ENCODE measurements at places on chromosomes 12 and 14.
A peak's percentile ranks its signal among the peaks of the same experiment; 100 is the strongest.

DNA sequence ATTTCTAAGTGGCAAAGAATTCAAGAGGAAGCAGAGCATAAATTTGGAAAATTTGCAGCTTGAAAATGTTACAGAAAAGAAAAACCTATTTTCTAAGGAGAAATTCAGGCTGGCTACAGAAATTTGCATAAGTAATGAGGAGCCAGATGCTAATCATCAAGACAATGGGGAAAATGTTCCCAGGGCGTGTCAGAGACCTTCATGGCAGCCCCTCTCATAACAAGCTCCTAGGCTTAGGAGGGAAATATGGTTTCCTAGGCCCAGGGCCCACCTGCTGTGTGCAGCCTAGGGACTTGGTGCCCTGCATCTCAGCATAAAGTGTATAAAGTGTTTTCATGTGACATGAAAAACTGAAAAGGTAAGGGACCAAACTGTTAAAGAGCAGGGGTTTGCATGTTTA, 1796.3 kb upstream of the FLRT2 start:
- no peak for DNase-seq

GRCh38 chr12:40344312-40344711, 119.5 kb downstream of the LRRK2 start:
- no peak for DNase-seq

GRCh38 chr12:11026118-11026517, 3.7 kb upstream of the TAS2R19 start:
- DNase-seq = no peak

DNA sequence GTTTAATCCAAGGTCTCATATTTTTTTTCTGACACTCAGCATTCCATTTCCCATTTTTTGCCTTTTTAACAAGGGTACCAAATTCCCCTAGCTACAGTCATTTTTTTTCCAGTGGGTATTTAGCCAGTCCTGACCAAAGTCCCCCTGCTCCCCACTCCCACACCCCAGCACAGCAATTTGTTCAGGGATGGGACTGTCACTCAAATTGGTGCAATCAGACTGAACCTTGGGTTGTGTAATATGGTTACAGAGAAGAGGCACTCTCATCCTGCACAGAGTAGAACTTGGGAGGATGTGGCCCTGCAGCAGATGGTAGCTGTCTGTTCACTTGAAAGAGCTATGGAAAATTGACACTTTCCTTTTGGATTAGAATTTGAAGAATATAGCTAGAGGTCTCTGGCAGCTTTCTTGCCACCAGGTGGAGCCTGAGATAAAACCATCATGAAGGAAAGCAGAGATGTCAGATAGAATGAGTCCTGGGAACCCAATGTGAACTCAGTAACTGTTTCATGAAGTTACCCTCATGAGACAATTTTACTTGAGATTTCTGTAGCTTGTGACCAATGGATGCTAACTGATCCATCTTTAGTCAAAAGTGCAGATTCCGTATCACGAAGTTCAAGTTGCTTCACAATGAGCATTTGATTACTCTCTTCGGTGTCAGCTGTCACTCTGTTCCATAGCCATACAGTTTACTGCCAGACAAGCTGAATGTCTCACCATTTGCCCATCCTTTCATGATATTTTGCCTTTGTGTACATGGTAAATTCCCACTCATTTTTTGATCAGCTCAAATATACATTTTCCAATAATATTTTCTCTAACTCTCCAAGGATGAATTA, 394.0 kb upstream of the SYT1 start:
- DNase-seq = no peak

- no peak for DNase-seq
These were observed 3.1 kb downstream of the CBLN3 start for GRCh38 chr14:24426150-24426911.

GRCh38 chr14:72607386-72608130, 286.3 kb downstream of the DPF3 start:
- DNase-seq = no peak

DNA sequence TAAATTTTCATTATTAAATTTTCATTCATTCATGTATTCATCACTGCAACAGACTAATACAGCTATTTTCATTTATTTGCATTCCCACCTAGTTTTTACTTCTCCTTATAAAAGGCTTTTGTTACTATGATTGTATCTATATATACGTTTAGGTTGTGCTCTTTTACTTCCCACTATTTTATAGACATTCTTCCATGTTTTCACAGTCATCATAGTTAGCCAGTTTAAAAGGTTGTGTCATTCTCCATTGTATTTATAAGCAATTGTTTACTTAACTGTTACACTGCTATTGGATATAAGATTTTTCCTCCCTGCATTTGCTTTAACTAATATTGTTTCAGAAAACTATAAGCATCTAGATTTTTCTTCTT, 12.0 kb downstream of the ABHD12B start:
- no peak for DNase-seq

DNA sequence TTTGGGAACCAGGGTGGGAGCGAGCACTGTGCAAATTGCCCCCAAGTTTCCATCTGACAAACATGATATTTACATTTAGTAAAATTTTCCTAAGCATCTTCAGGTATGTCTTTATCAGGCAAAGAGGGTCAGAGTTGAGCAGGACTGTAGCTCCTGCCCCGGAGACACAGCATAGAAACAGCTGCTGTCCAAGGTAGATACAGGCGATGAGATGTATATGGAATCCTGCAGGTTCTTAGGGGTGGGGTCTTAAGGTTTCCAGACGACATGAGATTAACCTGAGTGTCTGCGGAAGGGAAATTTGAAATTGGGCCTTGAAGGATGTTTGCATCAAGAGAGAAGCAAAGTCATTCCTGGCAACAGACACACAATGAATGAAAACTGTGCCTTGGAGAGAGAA, 998.8 kb downstream of the AACS start:
- no peak for DNase-seq

- no peak for DNase-seq
These were observed 866.0 kb upstream of the TMEM132C start for GRCh38 chr12:127401005-127401404.

- DNase-seq = no peak
These were observed 30.8 kb downstream of the TTC7B start for GRCh38 chr14:90785471-90785870.

DNA sequence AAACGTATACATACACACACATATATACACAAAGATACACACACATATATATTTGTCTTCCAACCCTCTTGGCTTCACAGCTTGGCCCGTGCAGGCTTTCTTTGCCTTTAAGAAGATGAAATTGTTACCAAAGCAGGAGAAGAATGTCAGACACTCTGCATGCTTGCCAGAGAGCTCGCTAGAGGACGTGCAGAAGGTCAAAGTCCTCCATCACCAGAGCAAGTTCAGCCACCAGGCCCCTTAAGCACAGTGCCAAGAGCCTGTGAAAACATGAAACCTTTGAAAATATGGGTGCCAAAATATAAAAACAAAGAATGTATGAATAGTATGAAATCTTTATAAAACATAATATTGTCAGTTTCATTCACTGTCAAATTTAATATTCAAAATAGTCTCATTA, 14.9 kb upstream of the MCRS1 start:
- DNase-seq = no peak

DNA sequence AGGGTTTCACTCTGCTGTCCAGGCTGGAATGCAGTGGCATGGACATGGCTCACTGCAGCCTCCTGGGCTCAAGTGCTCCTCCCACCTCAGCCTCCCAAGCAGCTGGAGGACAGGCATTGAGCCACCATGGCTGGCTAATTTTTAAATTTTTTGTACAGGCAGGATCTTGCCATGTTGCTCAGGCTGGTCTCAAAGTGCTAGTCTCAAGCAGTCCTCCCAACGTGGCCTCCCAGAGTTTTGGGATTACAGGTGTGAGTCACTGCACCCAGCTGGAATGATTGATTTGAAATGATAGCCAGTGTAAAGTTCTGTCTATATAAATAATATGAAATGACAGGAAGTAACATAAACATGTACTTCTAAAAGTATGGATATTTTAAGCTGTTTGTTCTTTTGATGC, 172.7 kb downstream of the FUT8 start:
- DNase-seq = no peak

- DNase-seq = no peak
These were observed 236.3 kb downstream of the GALC start for GRCh38 chr14:87756661-87757060.

DNA sequence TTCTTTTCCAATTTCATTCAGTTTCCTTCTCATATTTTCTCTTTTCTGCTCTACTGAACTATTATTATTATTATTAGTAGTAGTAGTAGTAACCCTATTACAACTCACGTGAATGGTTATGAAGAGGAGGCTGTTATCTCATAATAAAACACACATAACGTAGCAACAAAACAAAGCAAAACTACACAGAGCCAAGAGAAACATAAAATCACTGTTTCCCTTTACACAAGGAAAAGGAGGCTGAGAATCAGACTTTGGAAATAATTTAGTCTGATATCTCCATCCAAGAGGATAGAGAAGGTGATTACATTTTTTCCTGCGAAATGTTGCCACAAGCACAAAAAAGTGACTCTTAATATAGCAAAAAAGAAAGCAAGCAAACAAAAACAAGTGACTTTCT, 975.8 kb upstream of the FLRT2 start:
- DNase-seq = no peak

DNA sequence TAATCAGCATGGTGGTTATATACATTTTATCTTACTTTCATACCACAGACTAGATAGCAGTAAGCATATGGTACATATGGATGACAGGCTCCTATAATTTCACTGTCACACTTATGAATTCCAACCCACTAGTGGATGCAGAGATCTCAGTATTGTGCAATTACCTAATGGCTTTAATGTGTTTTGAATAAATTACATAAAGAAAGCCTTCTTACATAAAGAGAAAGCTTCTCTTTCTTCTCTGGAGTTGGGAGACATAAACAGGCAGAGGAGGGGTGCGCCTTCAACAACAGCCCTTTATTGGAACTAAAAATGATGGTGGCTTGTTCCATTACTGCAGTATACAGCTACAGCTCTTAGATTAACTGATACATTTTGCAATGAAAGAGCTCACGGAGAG, 52.6 kb downstream of the SAV1 start:
- no peak for DNase-seq

GRCh38 chr12:47396902-47397663, 308.7 kb downstream of the RPAP3 start:
- DNase-seq = no peak

- peak; percentile 56 for DNase-seq
These were observed 308.1 kb downstream of the RPAP3 start for GRCh38 chr12:47397664-47398281.

DNA sequence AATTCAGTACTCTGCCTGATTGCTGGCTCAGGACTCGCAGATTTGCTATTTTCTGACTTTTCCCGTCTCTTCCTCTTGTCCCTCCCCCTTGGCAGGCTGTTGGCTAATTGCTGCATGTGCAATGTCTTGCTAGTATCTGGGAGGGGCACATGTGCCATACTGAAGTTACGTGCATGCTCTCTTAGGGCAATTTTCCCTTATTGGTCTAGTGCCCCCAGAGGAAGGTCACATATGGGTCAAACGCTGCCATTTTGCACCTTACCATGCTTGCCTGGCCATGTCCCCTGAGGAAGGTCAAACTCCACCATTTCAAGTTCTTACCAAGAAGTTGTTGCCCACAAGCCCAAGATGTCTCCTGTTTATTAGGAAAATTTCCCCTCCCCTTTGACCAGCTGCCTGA, 13.9 kb upstream of the ERC1 start:
- no peak for DNase-seq

DNA sequence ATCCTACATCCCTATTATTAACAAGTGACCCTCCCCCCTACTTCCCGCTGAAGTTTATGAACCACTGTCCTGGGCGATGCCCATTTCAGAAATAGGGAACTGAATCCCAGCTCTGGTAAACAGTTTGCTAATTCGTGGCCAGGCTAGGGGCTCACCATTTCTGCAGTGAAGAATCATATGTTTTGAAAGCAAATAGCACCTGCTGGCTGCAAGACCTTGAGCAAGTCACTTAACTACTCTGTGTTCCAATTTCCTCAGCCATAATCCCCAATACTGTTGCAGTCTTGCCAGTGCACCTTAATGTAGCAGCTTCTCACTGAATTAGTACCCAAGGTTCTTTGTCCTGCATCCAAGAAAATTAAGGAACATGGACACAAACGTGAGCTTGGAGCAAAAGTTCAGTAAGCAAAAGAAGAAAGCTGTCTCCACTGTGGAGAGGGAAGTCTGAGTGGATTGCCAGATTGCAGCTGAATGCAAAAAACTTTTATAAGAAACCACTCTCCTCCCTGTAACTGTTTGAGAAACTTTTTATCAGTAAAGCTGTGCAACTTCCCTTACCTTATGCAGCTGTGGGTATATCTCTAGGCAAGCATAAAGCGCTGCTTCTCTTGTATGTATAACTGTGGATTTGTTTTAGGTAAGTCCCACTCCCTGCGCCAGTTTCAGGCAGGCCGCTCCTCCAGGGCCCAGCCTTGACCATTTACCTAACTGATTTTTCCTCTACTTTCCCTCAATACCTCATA, 824 bp downstream of the OAS1 start:
- DNase-seq = no peak

- no peak for DNase-seq
These were observed 81.6 kb upstream of the FAR2 start for GRCh38 chr12:29067430-29067829.

- no peak for DNase-seq
These were observed 70.0 kb downstream of the FLRT2 start for GRCh38 chr14:85599939-85600338.

- no peak for DNase-seq
These were observed 205.1 kb downstream of the NEDD1 start for GRCh38 chr12:97112136-97112535.

DNA sequence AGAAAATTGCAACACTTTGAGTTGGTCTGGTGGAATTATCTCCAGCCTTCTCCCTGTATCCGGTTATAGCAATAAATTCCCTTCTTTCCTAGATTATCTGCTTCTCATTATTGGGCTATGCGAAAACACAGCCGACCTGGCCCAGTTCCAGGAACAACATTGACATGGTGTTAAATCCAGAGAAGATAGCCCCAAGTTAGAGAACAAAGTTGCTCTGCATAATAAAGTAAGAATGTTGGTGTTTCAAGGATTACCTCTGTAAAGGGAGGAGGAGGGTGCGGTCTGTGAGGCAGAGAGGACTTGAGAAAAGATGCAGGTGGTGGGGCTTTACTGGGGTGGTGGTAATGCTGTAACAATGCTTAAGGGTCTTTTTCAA, 12.1 kb downstream of the TCL1A start:
- DNase-seq = no peak

DNA sequence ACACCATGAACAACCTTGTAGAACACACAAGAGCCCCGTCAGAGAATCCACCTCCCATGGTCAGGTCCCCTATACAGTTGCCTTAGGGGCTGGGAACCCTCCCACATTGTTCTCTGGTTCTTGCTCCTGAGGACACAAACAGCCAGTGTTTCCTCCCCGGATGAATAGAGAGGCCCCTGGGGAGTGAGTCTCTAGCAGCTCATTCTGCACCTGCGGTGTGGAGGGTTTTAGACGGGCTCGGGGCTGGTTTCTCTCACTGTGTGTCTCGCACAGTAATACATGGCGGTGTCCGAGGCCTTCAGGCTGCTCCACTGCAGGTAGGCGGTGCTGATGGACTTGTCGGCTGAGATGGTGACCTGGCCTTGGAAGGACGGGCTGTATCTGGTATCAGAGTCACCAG, 1052.1 kb downstream of the TMEM121 start:
- no peak for DNase-seq

GRCh38 chr12:28905220-28905955, 243.7 kb upstream of the FAR2 start:
- no peak for DNase-seq

All from stimulated activated CD4-positive, alpha-beta T cell treated with anti-CD3 and anti-CD28 coated beads, Interleukin-4, amount 100 ng/mL, for 4 hours (primary cell).